ENCODE measurements at places on chromosomes 7 and 10.

DNA sequence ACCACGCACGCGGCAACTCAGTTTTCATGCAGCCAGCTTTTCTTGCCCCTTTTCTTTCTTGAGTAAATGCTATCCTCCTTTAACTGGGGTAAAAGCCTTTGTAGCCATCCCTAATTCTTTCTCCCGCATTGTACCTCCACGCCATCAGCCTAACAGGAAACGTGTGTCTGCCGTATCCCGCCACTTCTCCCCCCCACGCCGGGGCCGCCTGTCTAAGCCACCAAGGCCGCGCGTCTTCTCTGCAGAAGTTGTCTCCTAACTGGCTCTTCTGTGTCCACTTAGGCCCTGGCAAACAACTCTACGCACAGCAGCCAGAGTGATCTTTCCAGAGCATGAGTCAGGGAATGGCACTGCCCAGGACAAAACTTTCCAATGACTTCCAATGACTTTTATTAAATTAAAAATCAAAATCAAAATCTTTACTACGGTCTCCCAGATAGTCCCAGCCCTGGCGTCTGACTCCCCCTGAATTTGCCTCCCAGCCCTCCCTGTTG is 74.6 kb downstream of the XRCC2 start:
- DNase-seq, result no peak

GRCh38 chr7:25831062-25831691 is 320.8 kb upstream of the NFE2L3 start:
- DNase-seq, result no peak

DNA sequence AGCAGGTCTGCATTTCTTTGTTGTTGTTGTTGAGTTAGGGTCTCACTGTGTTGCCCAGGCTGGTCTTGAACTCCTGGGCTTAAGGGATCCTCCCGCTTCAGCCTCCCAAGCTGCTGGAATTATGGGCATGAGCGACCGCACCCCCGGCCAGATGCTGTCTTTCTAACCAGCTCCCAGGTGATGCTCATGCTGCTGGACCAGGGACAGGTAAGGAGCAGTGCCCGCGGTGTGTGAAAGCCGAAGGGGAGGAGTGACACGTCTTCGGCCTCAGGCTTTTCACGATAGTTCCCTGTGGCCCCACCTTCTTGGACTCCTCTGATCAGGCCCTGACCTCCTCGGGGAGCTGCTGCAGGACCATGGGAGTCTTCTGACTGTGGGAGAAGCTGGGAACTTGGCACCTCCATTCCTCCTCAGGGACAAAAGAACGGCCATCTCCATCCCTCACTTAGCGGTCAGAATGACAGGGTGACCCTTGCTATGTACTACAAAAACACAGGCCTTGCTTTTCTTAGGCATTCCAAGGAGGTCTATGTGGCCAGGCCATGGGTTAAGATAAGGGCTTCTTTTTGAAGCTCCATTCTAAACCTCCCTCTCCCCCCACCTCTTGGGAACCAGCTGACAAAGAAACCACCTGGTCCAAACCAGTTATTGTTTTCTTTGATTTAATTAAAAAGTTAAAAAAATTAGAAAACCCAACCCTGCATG is 5.5 kb downstream of the SFRP5 start:
- no peak for DNase-seq

GRCh38 chr10:101000127-101000914 is 713 bp downstream of the LZTS2 start:
- no peak for DNase-seq

GRCh38 chr7:74709880-74710671 is 52.6 kb downstream of the GTF2I start:
- DNase-seq, result no peak

GRCh38 chr7:141952461-141952860 is 5.7 kb upstream of the CLEC5A start:
- DNase-seq, result no peak

DNA sequence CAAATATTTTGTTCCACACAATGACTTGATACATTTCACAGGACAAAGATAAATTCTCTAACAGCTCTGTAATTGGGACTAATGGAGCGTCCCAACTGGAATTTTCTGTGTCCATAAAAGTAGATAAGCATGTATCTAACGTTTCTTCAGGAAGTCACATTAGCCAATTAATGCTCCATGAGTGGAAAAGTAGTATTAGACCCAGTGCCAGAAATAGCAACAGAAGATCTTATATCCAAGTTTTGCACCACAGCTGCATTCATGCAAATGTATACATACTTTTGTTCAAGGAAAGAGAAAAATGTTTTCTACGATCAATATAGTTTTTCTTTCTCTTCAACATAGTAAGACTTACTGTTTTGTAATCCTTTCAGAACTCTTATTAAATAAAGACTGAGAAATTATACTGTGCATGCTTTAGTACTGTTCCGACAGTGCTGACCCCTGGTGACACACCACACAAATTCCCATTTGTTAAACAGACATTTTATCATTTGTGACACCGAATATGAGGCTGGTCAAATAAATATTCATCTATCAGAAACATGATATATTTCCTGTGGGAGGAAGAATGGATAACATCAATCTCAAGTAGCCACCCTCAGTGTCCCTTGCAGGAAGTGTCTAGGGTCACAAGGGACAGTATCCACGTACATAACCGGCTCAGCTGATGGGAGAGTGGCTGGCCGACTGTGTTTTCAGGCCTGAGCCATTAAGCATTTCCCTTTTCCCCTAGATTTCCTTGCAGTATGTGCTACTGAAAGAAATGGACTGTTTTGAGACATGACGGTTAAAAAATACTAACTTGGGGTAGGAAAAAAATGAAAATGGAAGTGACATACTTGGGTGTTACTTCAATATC is 102.1 kb upstream of the RSU1 start:
- no peak for DNase-seq

GRCh38 chr7:140010194-140010895 is 52.4 kb downstream of the PARP12 start:
- no peak for DNase-seq

DNA sequence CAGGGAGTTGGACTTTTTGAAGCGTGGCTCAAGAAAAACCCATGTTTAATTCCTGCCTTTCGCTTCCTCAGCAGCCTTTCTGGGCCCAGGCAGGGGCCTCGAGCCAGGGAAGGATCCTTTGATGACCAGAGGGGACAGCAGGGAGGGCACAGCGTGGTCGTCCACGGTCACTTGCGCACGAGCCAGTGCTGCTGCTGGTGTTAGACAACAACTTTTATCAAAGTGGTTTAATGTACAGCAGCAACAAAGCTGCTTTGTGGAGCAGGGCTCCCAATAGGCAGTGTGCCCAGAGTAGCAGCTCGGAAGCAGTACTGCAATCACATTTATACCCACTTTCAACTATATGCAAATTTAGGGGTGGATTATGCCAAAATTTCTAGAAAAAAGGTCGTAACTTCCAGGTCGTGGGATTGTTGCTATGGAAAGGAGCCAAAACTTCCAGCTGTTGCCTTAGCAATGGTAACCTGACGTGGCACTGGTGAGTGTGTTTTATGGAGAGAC is 6.1 kb downstream of the GIMAP1 start:
- DNase-seq, result no peak

GRCh38 chr10:125281091-125281490 is 120.7 kb upstream of the CTBP2 start:
- DNase-seq, result no peak

DNA sequence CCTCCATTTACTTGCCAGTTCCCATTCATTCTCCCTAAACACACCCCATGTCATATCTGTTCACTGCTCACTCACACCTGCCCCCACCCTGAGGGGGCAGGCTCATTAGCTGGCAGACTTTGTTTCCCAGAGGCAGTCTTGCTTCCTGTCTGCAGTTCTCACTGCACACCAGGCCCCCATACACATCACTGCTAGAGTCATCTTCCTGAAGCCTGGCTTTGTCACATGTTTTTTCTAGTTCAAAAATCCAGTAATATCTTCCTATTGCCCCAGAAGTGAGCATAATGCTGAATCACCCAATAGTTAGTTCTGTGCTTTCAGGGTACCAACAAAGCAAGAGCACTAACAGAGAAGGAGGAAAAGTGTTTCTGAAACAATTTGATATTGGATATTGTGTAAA is 1.9 kb downstream of the LRRC72 start:
- DNase-seq, result no peak

Measured in activated CD8-positive, alpha-beta memory T cell treated with anti-CD3 and anti-CD28 coated beads for 4 hours (primary cell).